ENCODE measurements at places on chromosomes 7 and 10.

- no peak for DNase-seq
These were observed 39.7 kb upstream of the ABCB5 start for GRCh38 chr7:20575736-20576135.

- no peak for DNase-seq
These were observed 82.7 kb upstream of the TFEC start for GRCh38 chr7:116113310-116113709.

DNA sequence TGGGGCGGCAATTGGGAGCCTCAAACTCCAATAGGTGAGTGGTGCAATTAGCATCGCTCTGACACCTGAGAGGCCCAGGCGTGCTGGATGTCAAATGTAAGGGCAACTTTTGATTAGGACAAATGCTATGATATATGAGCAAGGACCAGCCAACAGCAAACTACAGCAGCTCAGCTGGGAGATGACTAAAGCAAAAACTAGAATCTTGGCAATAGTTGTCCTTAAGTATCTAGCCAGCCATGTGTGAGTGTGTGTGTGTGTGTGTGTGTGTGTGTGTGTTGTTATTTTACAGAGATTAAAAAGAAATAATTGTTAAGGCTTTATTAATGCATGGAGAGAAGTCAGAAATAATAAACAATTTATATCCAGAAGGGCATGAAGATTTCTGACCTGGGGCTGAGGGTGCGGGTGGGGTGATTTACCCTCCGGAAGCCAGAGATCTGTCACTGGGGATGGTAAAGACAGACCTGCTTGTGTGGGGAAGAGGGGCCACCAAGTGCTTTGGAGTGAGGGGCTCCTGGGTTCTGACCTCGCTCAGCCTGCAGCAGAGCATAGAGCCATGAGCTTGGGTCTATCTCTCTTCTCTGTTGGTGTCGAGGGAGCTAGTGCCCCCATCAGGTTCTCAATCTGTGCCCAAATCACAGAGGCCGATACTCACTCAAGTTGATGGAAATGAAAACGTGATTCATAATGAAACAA, 77.3 kb downstream of the EMX2 start:
- no peak for DNase-seq

- DNase-seq, result no peak
These were observed 100.3 kb upstream of the INSYN2A start for GRCh38 chr10:127296696-127297095.

DNA sequence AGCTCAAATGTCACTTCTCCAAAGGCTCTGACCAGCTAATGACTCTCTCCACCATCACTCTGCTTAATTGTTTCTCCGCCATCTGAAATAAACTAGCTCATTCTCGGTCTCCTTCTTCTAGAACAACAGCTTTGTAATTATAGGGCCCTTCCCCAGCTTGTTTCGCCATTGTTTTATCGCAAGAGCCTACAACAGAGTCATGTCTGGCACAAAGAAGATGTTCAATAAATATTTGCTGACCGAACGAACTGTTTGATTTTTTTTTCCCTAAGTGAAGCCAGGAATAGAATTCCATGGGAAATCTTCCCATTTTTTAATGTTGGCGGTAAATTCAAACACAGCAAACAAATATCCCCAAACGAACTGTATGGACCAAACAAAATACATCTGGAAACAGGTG, 63.8 kb upstream of the NMT2 start:
- DNase-seq, result no peak

DNA sequence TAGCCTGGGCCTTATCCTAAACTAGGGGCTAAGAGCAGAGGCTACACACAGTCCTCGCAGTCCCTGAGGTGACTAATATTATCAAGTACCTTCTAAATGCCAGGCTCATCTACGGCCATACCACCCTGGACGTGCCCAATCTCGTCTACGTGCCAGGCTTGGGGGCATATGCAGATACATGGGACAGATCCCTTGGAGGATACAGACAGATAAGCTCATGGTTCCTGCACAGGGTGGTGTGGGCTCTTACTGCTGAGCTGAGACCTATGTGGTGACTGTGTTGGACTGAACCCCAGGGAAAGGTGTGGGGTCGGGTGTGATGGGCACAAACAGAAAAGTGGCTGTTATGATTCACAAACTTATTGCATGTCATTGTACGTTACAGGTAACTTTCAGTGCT, 268.4 kb upstream of the NEBL start:
- no peak for DNase-seq

- no peak for DNase-seq
These were observed 25.8 kb downstream of the STEAP1 start for GRCh38 chr7:90180011-90180585.

All from stimulated activated CD8-positive, alpha-beta memory T cell treated with anti-CD3 and anti-CD28 coated beads, Interleukin-12 subunit alpha, Interleukin-12 subunit beta, amount 100 ng/mL, for 4 hours (primary cell).